ENCODE measurements at places on chromosomes 11 and 22. TPM values are rescaled to one million over a fixed set of nuclear protein-coding genes. Genes with fewer than 3 reads are reported as not detected.
A peak's percentile ranks its signal among the peaks of the same experiment; 100 is the strongest.

- peak; percentile 93 for DNase-seq
Measured at GRCh38 chr11:134050541-134051383, 18.1 kb upstream of the JAM3 start.

DNA sequence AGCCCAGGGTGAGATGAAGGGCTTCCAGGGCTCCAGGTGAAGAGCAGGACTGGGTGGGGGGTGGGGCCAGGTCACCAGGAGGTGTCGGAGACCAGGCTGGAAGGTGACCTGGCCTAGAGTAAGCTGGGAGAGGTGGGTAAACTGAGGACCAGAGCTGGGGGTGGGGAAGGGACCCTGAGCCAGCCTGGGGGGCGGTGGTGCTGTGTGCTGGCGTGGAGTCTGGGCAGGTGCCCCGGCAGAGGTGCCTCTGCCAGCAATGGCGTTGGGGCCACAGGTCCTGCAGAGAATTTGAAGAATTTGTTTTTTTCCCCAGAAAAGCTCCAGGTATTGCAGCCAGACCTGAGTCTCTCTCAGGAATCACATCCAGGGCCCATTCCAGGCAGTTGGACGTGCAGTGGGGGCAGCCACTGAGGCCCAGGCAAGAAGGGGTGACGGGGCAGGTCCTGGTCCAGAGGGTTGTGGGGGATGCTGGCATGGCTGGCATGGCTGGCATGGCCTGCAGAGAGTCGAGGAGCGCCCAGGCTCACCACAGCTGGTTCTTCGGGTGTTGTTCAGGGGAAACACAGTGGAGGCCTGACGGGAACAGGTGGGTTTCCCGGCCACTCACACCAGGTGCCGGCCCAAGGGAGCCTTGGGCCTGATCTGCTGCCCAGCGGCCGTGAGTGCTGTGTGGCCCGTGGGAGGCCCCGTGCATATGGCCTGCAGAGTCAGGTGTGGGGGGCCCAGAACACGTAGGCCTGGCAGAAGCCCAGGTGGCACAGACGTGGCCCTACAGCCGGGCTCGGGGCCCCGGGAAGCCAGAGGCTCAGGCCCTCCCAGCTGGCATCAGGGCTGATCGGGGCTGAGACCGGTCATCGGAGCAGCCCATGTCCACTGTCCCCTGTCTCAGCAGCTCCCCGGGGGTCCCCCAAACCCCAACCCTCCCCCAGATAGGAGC lies 6.4 kb upstream of the MUC6 start:
- no peak for DNase-seq

DNA sequence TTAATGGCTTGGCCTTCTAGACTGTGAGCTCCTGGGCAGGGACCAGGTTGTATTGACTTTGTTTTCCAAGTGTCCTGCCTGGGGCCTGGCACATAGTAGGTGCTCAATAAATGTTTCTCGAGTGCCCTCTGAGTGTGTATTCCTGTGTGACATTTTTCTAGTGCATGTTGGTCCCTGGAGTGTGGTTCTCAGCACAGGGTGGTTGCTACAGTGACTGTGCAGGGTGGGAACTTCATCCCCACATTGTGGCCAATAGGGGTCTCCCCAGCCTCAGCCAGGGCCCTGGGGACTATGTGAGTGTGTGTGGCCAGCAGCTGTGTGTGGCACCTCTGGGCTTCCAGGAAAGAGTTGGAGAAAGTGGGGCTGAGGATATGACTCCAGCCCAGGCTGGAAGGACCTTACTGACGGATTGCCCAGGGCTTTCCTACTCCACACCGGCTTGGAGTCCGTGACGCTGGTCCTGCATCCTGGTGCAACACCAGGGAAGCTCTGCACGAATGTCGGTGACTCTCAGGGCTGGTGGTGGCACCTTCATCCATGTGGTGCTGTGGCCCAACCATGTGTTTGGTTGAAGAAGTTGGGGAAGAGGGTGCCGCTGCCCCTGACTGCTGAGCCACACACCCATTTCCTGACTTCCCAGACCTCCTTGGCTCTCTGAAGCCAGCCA lies 9.0 kb upstream of the MARK2 start:
- no peak for DNase-seq

- DNase-seq, result no peak
Measured at GRCh38 chr22:42313804-42314581, 43.5 kb upstream of the TCF20 start.

- DNase-seq, result no peak
Measured at GRCh38 chr22:22168190-22168940, 76.2 kb upstream of the VPREB1 start.

GRCh38 chr11:64743591-64744543 lies at the start of gene RASGRP2:
Gene RASGRP2, minus strand, starts transcription at chr11:64744142. Its CDS starts 1,276 bp downstream, at chr11:64742866.
- peak; percentile 95 for DNase-seq

- DNase-seq, result no peak
Measured at GRCh38 chr11:30281476-30282288, 41.2 kb upstream of the ARL14EP start.

- DNase-seq, result no peak
Measured at GRCh38 chr11:11793073-11793472, 48.7 kb upstream of the USP47 start.

- no peak for DNase-seq
Measured at GRCh38 chr22:44797181-44797725, 44.9 kb downstream of the ARHGAP8 start.

The RAB36 gene
- 3.2 TPM for total RNA-seq

The MAPK8IP2 gene
- total RNA-seq, result 0.58 TPM

The RAB39A gene
- total RNA-seq, result 4.0 TPM

The FAM83F gene
- 0.87 TPM for total RNA-seq
